Stimulated activated memory B cell treated with anti-CD40 and anti-IgM and Interleukin-4, amounts not matched to agents 10 μg/mL and 1 μg/mL and 100 μg/mL, for 72 hours (primary cell): ENCODE measurements at places on chromosomes 1 and 21.
A peak's percentile ranks its signal among the peaks of the same experiment; 100 is the strongest.

DNA sequence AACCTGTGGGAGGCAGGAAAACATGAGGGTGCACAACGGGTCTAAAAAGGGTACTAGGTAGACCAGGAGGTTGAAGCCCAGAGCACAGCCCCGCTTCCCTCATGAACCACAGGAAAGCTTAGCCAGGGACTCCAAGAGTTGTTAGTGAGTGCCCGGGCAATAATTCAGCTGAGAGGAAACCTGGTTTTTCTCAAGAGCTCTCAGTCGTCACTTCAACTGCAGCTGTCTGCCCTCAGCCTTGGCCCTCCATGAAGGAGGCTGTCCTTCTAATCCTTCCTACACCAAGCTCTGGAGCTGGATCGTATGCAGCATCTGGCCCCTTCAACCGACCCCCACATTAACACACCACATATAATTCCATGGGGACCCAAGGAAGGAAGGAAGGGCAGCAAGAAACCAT is 77.0 kb upstream of the BACE2 start:
- ATAC-seq = no peak

DNA sequence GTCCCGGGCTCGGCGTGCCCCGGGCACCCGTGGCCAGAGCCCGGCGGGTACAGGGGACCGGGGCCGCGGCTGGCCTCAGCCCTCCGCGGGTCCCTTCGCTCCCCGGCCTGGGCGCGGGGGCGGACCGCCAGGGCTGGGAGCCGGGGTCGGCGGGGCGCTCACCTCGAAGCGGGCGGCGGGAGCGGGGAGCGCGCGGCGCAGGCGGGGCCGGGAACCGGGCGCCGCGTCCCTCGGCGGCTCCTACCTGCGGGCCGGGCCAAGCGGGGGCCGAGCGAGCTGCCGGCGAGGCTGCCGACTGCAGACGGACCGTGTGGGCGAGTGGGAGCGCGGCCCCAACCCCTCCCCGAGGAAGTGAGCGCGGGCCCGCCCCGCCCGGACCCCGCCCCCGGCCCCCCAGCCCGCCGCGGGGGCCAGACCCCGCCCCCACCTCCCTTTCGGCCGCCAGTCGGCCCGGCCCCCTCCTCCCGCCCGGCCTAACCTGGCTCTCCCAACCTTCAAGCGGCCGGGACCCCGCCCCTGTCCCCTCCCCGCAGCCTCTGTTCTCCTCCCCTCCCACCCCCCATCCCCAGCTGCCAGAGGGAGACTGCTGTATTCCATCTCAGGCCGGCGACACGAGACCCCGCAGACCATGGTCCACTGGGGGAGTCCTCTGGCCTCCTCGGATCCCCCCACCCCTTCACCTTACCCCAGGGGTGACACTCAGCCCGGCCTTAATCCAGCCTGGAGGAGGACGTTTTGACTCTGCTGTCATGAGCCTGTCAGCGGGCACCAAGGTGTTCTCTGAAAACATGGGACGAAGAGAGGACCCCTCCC is at the start of gene FHL3:
Gene FHL3, minus strand, starts transcription at position 320 of the 813 bp plus-strand sequence. CDS start 6,102 bp downstream, outside the sequence.
- ATAC-seq = peak; percentile 55

- ATAC-seq = no peak
Observed at GRCh38 chr1:117433943-117434342, 66.7 kb downstream of the MAN1A2 start.

DNA sequence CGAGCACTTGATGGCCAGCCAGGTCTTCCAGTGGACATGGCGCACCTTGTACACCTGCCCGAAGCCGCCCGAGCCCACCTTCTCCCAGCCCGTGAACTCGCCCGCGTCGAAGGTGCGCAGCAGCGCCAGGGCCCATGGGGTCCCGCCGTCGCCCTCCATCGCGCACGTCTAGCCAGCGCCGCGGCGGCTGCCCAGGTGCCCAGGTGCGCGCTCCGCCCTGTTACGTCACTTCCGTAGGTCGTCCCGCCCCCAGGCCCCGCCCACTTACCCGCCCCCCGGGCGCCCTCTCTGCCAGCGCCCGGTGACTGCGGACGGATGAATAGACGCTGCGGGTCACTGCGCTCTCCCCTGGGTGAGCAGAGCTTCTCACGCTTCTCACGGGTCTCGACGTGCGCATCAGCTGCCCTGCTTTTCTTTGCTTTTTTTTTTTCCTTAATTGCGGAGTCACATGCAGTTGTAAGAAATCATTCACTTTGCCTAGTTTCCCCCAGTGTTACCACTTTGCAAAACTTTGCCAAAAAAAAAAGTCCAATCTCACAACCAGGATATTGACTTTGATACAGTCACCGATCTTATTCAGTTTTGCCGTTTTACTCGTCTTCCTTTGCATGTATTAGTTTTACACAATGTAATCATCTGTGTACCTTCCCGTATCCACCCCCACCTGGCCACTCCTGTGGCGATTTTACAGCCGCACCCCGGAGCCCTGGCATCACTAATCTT is at the start of gene RIPK4:
Gene RIPK4, minus strand, starts transcription at position 170 of the 723 bp plus-strand sequence. Its CDS starts 11 bp downstream, at position 159.
- no peak for ATAC-seq

GRCh38 chr1:192737306-192737705 is 71.5 kb upstream of the RGS2 start:
- ATAC-seq = no peak

- no peak for ATAC-seq
Observed at GRCh38 chr1:60413091-60413490, 339.5 kb upstream of the C1orf87 start.

DNA sequence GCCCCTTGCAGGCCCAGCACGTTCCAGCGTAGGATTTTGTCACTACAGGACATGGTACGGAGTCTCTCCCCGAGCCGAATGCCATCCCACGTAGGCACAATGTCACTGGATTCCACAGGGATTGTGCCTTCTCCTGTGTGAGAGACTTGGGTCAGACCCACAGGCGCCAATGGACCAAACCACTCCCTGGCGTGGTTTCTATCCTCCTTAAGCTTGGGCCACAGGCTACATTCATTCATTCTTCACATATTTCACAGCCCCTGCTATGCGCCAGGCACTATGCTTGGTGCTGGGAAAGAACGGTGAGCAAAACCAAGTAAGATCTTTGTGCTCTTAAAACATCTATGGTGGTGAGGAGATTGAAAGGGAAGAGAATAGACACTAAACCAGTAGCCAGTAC is 18.7 kb downstream of the CHRNB2 start:
- no peak for ATAC-seq

GRCh38 chr1:91121366-91121765 is 99.5 kb upstream of the ZNF644 start:
- no peak for ATAC-seq

GRCh38 chr1:234170067-234170466 is 203.2 kb upstream of the COA6 start:
- ATAC-seq = no peak

- no peak for ATAC-seq
Observed at GRCh38 chr21:45164838-45165237, 90.5 kb downstream of the ADARB1 start.

DNA sequence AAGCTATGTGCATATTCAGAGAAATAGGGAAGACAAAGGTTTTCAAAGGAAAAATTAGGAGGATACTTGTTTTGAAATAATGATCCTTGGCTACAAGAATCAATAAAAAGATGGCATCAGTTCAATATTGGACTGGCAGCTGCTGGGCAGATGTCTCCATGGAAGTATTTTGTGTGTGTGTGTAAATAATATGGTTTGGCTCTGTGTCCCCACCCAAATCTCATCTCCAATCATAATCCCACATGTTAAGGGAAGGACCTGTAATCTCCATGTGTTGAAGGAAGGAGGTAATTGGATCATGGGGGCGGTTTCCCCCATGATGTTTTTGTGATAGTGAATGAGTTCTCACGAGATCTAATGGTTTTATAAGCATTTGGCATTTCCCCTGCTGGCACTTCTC is 40.4 kb upstream of the LRRC7 start:
- no peak for ATAC-seq

DNA sequence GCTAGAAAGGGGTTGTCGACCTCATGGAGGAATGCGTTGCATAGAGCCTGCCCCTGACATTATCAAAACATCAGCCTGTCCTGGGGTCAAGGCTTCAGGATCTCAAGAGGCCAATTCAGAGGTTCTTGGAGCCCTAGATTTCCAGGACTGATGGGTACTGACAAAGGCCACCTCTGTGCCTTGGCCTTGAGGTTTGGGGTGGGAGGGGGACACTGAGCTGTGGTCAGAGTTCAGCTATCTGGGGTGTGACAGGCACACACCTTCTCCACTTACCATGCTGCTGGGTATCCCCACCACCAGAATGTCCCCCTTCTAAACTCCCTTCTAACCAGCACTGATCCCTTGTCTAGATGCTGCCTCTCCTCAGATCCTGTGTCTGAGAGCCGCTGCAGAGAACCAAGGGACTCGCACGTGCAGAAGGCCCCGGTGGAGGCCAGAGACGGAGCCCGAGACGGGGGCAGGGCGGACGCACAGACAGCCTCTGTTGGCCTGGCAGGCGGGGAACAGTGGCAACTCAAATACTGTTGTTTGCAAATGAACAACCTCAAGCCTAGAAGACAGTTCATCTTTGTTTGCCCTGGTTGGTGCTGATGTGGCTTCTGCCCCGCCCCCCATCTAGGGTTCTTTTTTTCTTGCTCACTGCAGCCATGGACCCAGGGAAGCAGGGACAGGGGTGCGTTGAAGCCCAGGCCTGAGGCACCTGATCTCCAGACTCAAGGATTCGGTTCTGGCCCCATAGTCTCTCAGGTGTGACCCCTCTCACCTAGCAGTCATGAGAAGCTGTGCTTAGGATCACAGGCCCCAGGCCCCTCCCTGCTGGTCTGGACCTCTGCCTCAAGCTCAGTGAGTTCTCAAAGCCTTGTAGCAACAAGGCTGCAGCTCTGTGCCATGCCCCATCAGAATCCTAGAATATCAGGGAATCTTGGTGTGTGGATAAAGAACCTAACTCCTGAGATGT is 28.1 kb upstream of the CSF1 start:
- no peak for ATAC-seq

DNA sequence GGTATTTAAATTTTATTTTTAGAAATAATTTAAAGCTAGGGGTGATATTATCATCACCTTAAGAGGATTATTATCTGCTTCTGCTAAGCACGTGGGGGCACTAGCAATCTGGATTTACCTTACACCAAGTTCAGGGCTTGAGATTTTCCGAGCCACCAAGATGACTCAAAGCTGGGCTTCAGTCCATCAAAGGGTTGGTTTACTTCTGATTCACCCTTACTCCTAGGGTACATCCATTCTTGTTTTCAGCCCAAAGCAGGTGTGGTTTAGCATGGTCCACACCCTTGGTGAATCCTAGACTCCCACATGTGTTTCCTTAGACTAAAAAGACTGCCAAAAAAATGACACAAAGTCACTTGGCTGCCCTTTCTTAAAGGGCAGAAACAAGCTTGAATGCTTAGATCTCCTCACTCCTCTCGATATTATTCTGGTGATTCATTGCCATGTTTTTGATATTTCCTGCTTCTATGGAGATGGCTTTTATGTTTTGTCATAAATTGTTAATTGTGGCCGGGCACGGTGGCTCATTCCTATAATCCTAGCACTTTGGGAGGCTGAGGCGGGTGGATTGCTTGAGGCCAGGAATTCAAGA is 9.8 kb upstream of the PRSS38 start:
- no peak for ATAC-seq

DNA sequence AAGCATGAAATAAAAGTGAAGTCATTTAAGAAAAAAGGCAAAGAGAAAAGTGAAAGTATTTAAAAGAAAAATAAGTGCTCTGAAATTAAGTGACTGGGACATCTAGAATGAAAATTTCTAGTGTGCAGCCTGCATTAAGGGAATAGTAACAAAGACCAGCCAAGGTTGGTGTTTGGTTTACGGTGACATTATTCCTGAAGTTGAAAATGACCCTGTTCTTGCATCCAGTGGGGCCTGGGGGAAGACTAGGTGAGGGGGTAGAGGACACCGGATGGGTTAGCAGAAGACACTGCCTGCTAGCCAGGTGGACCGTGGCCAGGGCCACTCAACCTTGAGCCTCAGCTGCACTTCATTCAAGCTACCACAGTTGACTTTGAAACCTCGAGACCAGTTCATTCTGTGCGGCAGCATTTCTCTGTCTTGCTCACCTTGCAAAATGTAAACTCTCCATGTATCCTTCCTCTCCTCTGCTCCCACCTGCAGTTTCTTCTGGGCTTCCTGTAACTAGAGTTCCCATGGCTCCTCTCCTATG is 14.3 kb upstream of the KCNK1 start:
- no peak for ATAC-seq

DNA sequence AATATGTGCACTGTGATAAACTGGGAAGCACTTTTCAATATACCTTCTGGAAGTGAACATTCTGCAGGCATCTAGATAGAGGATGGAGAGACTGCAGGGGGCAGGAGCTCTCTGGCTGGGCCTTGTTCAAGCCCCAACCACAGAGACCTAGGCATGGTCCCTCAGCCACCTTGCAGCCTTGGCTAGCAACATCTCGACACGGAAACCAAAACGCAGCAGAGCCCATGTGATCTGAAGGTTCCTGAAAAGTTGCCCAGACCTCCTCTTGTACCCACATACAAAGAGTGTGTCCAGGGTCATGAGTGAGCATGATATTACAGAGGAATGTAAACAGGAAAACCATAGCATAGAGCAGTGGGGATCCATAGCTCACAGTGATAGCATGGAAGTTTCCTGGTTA is 33.1 kb upstream of the SAMD11 start:
- ATAC-seq = no peak

- no peak for ATAC-seq
Observed at GRCh38 chr1:20348326-20348915, 57.7 kb downstream of the VWA5B1 start.

GRCh38 chr1:63877021-63877767 is 103.4 kb downstream of the ROR1 start:
- ATAC-seq = no peak

GRCh38 chr1:227759341-227760300 is 24.4 kb downstream of the SNAP47 start:
- ATAC-seq = no peak
